ENCODE measurements at places on chromosomes 3 and 15.

DNA sequence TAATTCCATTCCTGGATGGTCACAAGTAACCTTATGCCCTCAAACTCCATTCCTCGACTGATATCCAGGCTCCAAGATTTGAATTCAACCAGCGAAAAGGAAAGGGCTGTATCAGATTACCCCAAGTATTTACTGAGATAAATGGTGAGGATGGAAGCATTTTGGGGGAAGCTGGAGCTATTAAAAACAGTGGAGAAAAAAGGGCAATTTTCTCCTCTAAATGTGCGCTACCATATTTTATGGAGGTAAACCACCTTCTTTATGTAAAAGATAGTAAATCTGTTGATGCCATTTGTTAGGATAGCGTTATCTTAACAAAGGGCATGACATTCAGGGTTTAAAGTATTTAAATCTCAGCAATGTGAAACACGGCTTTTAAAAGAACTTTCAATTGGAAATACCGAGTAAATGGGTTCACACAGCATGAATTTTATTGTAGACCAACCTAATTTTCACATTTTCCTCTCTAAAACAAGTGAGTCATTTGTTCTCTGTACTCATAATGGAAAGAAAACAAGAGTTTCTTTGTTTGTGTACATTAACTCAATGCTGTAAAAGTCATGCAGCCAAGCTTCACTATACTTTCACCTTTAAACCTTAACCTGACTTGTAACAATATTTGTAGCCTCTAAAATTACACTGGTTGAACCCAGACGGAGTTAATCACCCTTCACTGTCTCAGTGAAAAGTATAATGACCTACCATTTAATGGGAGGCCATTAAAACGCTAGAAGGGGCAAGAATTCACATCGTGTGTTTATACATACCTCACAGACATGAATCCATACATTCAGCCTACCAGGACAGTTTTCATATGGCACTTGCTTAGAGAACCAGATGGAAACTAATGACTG, 773.4 kb downstream of the ROBO1 start:
- DNase-seq = no peak

DNA sequence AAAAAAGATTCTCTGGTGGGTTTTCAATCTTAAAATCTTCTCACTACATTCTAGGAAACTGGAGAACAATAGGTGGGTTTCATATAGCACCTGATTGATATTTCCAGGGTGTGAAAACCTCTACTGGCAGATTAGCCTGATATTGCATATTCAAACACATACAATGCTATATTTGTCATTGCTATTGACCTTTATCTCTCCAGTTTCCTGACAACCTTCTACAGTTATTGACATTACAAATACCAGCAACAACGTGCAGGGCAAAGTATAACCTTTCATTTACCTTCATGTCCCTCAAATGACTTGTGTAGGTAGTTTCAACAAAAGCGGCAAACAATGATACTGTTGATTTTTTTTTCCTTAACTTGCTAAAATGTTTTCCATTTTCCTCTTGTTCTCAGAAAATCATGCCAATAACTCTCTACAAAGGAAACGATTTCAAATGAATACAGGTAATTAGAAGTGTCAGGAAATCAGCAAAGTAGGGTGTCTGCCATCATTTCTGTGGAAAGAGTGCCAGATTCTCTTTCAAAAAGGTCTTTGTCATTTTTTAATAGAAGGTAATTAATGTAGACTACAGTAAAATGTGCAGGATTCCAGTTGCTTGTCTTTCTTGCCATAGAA, 72.6 kb upstream of the CDIN1 start:
- DNase-seq = no peak

DNA sequence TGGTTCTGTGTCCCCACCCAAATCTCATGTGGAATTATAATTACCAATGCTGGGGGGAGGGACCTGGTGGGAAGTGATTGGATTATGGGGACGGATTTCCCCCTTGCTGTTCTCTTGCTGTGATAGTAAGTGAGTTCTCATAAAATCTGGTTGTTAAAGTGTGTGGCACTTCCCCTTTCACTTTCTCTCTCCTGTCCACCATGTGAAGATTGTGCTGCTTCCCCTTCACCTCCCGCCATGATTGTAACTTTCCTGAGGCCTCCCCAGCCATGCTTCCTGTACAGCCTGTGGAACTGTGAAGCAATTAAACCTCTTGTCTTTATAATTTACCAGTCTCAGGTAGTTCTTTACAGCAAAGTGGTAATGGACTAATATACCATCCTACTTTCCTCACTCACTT, 289.6 kb downstream of the EFHB start:
- no peak for DNase-seq

GRCh38 chr3:39186692-39187151, 5.7 kb downstream of the XIRP1 start:
- no peak for DNase-seq

DNA sequence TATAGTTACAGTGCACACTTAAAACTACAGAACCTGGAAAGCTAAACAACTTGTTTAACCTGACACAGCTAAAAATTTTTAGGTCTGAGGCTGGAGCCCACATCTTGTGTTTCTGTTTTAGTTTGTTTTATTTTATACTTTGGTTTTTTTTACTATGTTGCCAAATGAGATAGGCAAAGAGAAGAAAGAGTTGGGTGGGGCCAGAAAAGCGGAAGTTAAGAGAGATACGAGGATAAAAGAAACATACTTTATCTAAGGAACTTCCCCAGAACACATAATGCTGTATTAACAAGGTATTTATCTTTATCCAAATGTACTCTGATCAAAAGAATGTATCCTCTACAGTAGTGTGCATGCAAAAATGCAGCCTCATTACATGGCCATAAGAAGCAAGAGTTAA, 1145.7 kb downstream of the EPHA3 start:
- DNase-seq = no peak

GRCh38 chr3:172213904-172214303, 174.5 kb downstream of the FNDC3B start:
- DNase-seq = no peak

- no peak for DNase-seq
These were observed 55.2 kb upstream of the CPB1 start for GRCh38 chr3:148772361-148772760.

GRCh38 chr3:150407808-150408220, 284 bp upstream of the TSC22D2 start:
- DNase-seq = no peak

- no peak for DNase-seq
These were observed 48.1 kb downstream of the CFAP20DC start for GRCh38 chr3:59001675-59002074.

- no peak for DNase-seq
These were observed 33.4 kb upstream of the PSMD6 start for GRCh38 chr3:64056606-64057180.

GRCh38 chr3:16142350-16143025, 32.0 kb upstream of the GALNT15 start:
- DNase-seq = no peak

DNA sequence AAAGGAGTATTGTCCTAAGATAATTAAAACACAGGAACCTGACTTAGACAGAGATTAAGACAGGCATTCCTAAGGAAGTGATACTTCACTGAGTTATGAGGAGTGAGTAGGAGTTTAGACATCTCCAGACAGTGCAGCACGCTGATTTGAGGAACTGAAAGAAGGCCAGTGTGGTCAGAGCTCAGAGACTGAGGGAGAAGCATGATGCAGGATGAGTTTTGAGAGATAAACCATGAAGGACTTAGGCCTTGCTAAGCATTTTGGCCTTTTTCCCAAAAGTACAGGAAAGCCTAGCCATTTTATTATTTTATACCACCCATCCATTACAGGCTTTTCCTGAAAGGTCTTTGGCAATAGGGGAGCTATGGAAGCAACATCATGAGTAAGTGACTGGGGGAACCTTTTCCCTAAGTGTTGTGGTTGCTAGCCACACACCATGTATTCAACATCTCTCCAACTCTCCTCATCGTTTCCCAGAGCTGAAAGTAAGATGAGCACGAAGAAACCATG, 375.6 kb upstream of the TPRG1 start:
- peak; percentile 95 for DNase-seq

DNA sequence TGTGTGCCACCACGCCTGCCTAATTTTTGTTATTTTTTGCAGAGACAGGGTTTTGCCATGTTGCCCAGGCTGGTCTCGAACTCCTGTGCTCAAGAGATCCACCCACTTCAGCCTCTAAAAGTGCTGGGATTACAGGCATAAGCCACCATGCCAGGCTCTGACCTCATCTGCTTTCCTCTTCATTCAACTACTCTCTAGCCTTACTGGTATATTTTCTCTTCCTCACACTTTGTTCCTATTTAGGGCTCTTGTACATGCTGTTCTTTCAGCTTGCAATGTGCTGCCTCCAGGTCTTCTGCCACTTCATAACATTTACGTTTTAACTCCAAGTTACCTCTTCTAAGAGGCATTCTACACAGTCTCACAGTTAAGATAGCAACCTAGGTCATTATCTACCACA, 34.9 kb downstream of the PIK3CB start:
- DNase-seq = no peak

GRCh38 chr3:165195241-165195639, 944 bp downstream of the SLITRK3 start:
- DNase-seq = no peak

GRCh38 chr3:56131974-56132590, 336.2 kb downstream of the ERC2 start:
- DNase-seq = peak; percentile 93

GRCh38 chr3:127405791-127406190, 117.9 kb upstream of the PRR20G start:
- no peak for DNase-seq

DNA sequence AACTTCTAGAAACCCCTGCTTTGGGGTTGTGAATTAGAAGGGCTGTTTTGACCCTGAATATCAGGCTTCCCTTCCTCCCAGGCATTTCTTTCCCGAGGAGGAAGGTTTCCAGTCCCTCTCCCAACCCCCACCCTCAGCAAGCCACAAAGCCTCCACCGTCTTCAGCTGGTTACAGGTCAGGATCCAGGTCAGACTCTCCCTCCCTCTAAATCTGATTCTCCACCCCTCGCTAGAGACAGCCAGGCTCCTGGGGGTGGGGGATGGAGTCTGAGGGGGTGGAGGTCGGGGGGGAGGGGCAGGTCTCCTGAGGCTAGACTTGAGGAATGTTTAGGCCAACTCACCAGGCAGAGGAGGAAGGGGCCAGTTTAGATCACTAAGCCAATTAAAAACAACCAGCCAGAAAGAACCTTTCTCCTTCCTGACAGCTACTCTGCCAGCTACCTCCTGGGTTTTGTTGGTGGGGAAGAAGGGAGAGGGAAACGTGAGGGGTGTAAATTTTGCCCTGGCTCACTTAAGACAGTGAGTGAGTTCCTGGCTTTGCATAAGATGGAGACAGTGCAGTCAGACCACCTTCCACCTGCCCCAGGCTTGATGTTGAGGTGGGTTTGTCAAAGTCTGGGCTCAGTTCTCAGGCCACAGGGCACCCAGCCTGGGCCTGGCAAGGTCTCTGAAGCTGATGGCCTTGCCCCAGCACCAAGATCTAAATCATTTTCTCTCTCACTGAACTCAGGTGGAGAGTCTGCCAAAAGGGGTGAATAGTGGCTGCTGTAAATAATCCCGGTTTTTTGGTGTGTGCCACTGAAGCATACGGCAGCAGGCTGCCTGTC, 19.5 kb downstream of the BMF start:
- DNase-seq = no peak

DNA sequence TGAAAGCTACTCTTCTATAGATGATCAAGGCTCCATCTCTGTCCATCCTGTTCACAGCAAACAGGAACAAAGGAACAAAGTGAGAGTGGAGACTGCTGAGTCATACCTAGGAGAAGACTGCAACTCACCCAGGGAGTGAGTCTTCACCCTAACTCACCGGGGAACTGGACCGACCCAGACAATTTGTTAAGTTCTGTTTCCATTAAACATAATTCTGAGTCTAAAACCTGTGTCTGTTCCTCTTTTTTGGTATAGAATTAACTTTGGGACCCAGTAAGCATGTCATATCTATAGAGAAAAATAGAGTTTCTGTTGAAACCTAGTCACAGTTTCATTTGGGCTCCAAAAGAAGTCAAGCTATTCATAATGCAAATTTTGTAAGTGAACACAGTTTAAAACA, 21.6 kb downstream of the CCDC80 start:
- no peak for DNase-seq

GRCh38 chr3:9716801-9717555, 13.3 kb downstream of the CPNE9 start:
- DNase-seq = no peak

DNA sequence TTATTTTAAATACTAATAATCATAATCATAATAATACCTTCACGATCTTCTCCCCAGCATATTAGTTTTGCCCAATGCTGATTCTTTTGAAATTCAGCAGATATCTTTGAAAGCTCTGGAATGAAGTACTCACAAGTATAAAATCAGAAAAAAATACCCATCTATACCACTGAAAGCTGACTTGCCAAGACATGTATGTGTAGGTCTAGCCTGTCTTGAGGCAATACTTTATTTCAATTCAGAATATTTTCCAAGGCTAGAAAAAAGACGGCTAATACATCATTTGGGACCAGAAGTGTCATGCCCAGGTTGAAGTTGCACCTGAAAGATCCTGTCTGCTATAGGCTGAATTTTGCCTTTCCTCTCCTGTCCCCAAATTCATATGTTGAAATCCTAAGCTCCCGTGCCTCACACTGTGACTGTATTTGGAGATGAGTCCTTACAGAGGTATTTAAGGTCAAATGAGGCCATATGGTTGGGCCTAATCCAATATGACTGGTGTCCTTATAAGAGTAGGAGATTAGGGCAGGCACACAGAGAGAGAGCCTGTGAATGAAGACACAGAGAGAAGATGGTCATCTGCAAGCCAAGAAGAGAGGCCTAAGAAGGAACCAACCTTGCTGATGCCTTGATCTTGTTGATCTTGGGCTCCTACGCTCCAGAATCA, 255.9 kb upstream of the CMC1 start:
- no peak for DNase-seq

- DNase-seq = no peak
These were observed 12.9 kb upstream of the MB21D2 start for GRCh38 chr3:192930577-192930976.

DNA sequence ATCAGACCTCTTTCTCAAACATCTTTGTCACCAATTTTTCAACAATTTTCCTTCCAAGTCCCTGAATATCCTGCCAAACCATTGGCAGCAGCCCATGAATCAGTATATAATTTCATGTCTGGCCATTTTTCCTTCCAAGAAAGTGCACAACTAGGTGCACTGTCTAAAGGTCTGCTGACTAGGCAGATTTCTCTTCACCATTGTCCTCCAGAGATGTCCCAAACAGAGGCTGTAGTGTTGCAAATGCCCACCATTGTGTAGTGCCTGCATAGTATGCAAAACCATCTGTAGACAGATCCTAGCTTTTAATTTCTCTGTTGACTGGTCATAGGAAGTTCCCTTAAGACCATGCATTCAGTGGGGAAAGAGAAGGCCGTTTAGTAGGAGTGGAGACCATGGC, 25.0 kb upstream of the GOLGA6L2 start:
- DNase-seq = no peak

- no peak for DNase-seq
These were observed 10.0 kb downstream of the MRPS25 start for GRCh38 chr3:15055019-15055557.

DNA sequence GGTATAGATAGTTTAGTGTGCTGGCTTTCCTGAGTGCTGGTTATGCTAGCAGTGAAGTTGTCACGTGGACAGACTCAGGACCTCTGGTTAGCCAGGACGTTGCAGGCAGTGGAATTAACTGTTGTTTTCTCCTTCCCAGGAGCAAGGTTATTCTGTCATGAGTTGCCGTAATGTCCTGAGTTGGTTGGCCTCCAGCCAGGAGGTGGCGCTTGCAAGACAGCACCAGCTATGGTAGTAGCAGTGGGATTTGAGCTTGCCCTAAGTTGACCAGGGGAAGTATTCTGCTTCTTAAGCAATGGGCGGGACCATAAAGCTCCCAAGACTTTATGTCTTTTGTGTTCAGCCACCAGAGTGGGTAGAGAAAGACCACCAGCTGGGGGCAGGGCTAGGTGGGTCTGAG, 240.7 kb upstream of the DNAJC19 start:
- DNase-seq = no peak

Measured in non-pigmented ciliary epithelial cell (primary cell).